CD8-positive, alpha-beta memory T cell (primary cell): ENCODE measurements at places on chromosomes 1 and 21.

- DNase-seq: no peak
Measured at GRCh38 chr1:56965916-56966697, at the start of gene C8B. TSS of gene C8B (minus strand) at chr1:56966015. CDS start at chr1:56965948, 67 bp downstream.

GRCh38 chr1:77948841-77949424, 29.9 kb downstream of the FUBP1 start:
- DNase-seq: no peak

DNA sequence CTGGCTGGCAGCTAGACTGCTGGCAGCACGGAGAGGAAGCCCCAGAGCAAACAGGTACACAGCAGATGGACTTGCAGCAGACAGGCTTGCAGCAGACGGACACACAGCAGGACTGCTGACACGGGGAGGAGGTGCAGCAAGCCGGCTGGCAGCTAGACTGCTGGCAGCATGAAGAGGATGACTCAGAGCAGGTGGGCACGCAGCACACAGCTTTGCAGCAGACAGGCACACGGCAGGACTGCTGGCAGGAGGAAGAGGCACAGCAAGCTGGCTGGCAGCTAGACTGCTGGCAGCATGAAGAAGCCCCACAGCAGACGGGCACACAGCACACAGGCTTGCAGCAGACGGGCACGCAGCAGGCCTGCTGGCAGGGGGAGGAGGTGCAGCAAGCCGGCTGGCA, 498 bp downstream of the KRTAP10-2 start:
- no peak for DNase-seq

- peak; percentile 32 for DNase-seq
Measured at GRCh38 chr1:247332215-247332622, 552 bp upstream of the ZNF496 start.

DNA sequence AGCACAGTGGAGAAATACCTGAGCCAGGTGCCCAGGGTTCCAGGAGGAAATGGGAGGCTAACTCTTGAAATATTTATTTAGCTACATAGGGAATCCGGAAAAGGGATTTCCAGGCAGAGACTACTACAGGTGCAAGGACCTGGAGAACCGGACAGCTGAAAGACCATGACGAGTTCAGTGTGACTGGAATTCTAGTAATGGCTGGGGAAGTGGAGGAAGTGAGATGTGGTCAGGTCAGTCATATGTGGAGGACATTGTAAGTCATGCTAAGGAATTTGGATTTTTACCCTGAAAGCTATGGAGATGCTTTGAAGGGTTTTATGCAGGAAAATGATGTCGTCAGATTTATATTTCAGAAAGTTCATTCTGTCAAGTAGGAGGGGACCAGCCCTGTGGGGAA, 1.8 kb downstream of the CAP1 start:
- DNase-seq: no peak

DNA sequence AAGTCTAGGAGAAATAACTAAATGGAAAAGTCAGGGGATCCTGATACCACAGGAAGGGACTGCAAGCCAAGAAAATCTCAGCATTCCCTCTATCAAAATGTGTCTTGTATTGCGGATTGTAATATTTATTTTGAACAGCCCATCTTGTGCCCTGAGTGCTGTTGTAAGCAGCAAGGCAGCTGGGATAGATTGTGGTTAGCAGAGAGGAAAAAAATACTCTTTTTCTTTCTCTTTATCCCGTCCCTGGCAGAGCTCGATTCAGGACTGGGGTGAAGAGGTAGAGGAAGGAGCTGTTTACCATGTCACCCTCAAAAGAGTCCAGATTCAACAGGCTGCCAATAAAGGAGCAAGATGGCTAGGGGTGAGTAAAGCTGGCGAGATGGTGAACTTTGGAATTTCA, 1.2 kb downstream of the RGL1 start:
- no peak for DNase-seq

DNA sequence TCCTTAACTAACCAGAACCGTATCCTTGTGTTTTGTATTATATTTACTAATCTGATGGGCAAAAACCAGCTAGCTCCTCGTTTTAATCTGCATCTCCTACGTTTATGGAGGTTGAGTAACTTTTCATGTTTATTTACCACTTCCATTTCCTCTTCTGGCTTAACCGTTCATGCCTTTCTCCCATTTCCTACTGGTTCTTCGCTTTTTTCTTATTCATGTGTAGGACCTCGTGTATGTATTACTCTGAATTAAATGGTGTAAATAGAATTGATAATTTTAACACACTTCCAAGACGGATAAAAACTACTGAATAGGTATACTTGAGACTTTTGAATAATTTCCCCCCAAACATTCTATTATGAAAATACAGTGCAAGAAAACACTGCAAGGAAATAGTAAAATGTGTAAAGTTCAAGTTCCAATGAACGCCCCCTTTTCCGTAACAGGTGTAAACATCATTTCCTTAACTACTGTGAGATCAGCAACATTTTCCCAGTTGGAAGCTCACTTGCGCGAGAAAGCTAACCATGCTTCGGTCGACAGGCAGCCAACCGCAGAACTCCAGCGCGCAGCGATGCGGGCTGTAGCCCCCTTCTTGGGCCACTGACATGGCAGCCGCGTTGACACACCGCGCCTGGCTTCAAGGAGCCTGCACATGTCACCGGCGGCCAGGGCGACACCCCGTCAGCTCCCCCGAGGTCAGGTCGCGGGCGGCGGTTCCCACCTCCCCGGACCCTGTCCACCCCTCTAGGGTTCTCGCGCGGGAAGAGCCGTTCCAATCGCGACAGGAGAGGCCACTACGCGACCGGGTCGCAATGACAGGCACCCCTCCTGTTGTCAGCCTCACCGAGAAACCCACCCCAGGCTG, 816 bp downstream of the EDEM3 start:
- no peak for DNase-seq

DNA sequence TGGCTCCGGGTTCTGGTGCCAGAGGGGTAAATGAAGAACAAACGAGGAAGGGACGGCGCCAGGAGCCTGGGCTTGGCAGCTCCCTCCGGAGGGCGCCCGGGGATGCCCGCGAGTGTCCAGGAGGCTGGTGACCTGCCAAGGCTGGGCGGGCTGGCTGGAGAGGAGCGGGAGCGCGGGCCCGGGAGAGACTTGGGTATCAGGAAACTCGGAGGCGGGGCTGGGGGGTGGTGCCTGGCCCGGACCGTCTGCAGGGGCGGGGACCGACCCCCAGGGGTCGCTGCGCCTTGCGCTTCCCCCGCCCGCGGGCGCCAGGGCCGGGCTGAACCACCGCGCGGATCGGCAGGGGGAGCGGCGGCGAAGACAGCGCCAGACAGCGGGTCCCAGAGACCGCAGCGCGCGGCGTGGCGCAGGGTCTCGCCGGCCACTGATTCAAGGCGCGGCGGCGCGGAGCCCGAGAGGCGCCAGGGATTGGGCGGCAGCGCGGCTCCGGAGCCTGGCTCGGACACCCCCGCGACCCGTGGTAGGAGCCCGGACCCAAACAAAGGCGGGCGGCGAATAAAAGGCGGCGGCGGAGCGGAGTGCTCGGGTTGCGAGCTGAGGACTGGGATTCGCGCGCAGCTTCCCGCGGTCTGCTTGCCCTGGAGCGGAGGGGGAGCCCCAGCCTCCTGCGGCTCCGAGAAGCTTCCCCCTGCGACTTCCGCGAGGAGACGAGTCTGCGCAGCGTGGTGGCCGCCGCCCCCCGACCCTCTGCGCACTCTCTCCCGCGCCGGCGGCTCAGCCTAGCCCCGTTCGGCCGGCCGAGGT, at the start of gene DISP3:
TSS of gene DISP3 (plus strand) at position 585 of the 804 bp plus-strand sequence. CDS start 21,838 bp downstream, outside the sequence.
- peak; percentile 50 for DNase-seq

DNA sequence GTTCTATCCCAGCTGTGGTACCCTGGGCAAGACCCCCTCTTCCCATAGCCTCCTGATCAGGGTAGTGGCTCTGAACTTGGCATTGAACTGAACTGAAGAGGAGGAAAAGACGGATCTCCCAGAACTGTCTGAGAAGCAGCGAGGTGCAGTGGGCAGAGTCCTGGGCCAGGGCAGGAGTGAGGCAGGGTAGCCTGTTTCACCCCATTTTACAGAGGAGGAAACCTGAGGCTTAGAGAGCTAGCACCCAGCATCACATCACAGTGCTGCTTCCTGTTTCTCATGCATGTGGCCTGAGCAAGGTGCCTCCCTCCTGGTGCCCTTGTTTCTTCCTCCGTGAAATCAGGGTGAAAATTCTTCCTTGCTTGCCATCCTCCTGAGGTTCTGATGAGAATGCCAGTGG, 17.1 kb downstream of the ZNF362 start:
- DNase-seq: no peak

DNA sequence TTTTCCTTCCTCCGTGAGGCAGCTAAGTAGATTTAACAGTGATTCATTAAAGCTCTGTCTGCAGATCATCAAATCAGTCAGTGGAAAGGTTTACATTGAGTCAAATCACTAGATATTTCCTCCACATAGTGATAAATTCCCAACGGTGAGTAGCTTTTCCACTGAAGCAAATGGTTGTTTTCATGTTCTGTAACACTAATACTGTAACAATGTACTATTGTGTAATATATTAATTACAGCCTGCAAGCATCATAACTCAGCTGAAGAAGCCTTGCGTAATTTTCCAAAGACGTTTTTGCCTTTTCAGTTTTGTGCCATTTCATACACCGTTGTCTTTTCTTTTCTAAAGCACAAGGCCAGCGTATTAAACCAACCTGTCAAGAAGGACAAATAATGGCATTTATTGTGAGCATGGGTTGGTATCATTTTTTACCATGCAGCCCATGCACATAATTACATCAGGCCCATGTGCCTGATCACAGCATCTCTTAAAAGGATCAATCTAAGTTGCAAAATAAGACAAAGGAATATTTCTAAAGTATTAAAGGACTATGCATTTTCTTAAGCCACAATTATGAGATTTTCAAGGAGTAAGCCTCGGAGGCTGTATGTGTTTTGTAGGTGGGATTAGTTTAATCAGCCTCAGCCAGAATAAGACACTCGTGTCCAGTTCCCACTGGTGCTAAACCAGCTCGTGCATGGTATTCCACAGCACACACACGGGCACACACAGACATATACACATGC, 16.7 kb upstream of the PDE9A start:
- no peak for DNase-seq

DNA sequence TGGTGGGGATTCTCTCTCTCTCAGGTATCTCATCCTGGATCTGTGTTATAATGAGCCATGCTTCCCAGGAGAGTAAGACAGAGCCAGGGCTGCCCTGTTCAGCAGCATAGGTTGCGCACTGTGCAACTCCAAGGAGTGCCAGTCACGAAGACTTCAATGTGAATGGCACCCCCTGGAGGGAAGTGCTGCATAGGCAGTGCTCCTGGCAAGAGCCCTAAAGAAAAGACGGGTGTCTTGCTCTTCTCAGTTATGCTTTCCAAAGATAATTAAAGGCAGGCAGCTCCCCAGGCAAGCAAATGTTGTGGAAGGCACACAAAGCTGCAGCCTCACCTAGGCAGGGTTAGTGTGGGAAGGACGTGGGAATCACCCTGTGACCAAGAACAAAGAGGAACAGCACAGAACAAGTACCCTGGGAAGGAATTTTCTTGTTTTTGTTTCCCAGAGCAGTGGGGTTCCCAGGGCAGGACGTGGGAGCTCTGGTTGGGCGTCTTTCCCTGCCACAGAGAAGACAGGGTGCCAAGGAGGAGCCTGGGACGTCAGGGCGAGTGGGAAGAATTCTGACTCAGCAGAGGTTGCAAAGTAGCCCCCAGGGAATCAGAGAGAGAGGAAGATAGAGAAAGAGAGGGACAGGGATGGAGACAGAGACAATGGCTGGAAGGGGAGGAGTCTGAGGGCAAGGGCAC, 120.9 kb downstream of the KCNN3 start:
- no peak for DNase-seq

- no peak for DNase-seq
Measured at GRCh38 chr1:223224465-223224864, 81.4 kb upstream of the TLR5 start.

DNA sequence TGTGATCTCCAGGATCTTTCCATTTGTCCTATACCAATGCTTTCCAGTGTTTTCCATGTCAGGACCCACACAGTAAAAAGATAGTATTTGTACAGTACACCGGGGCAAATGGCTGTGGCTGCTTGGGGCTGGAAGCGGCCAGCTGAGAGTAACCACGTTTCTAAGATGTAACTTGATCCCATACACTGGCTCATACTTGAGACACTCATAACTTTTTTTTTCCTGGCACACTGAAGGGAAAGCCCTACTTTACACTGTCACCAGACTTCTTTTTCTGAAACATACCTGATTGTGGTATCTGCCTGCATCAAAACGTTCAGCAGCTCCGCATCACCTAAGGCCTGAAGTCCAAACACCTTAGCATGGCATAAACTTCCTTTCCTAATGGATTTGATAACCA, 21.6 kb downstream of the VPS13D start:
- DNase-seq: no peak

- peak; percentile 46 for DNase-seq
Measured at GRCh38 chr1:168509875-168510791, 33.7 kb downstream of the XCL2 start.

GRCh38 chr1:199161766-199162303, 523.0 kb downstream of the PTPRC start:
- DNase-seq: no peak

DNA sequence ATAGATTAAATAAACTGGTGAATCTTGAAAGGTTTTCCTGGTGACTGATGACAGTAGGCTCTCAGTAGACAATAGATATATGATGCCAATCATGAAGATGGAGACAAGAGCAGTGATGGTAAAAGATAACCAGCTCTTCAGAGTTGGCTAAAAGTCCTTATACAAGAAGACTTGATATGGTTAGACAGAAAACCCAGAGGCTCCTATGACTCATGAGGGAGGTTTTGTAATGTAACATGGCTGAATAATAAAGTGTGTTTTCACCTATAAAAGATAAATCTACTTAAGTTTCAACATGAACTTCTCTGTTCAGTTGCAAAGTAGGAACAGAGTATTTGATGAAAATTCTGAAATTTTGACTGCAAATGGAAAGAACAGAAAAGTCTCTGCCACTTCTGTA, 12.7 kb upstream of the CRNN start:
- no peak for DNase-seq

GRCh38 chr1:156648951-156649350, 7.0 kb downstream of the BCAN start:
- DNase-seq: no peak

DNA sequence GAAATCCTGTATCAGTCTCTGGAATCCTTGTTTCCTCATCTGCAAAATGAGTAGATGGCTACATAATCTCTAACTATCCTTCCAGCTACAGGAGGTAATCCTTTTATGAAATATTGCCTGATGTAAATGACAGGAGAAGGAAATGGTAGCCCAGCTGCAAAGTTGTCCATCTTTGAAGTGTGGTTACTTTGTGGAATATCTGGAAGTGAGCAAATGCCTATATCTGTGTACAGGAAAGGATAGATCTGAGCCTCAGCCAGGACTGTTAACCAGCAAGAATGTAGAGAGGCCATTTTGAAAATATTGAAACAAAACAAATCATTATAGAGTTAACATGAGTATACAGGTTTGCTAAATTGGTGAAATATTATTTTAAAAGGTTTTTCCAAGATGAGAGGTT, 74.8 kb upstream of the BMP8A start:
- no peak for DNase-seq

- DNase-seq: no peak
Measured at GRCh38 chr21:34997294-34997693, 51.8 kb downstream of the RUNX1 start.

GRCh38 chr1:166479052-166479631, 312.3 kb upstream of the FAM78B start:
- peak; percentile 68 for DNase-seq

GRCh38 chr1:84996846-84997666, at the start of gene MCOLN2:
TSS of gene MCOLN2 (minus strand) at chr1:84997113. CDS start at chr1:84996872, 241 bp downstream.
- DNase-seq: peak; percentile 55
